Stimulated activated CD4-positive, alpha-beta T cell treated with anti-CD3 and anti-CD28 coated beads, TNF-alpha, amount 100 ng/mL, for 1 hour (primary cell): ENCODE measurements at places on chromosomes 7 and 10.
A peak's percentile ranks its signal among the peaks of the same experiment; 100 is the strongest.

DNA sequence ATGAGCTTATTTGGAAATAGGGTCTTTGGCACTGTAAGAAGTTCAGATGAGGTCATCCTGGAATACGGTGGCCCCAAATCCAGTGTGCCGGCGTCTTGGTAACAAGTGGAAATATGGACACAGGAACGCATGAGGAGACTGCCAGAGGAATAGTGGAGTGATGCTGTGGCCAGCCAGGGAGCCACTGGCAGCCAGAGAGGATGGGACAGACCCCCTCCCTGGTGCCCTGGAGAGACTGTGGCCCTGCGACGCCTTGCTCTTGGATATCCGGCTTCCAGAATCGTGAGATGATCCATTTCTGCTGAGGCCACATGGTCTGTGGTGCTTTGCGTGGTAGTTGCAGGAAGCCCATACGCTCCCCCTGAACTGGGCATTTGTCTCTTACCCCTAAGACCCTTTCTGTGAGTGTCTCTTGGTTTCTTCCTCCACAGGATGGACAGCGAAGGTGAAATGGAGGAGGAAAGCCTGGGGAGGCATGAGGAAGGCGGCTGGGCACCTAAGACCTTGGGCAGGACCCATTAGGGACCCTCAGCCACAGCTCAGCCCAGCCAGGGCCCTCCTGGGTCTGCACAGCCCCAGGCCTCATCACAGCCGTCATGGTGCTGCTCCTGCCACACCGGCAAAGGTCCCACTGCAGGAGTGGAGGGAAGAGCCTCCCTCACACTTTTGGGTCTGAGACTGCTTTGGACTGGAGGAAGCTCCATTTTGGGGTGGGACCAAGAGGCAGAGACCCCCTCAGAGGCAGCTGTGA lies 53.6 kb downstream of the INSIG1 start:
- no peak for DNase-seq

DNA sequence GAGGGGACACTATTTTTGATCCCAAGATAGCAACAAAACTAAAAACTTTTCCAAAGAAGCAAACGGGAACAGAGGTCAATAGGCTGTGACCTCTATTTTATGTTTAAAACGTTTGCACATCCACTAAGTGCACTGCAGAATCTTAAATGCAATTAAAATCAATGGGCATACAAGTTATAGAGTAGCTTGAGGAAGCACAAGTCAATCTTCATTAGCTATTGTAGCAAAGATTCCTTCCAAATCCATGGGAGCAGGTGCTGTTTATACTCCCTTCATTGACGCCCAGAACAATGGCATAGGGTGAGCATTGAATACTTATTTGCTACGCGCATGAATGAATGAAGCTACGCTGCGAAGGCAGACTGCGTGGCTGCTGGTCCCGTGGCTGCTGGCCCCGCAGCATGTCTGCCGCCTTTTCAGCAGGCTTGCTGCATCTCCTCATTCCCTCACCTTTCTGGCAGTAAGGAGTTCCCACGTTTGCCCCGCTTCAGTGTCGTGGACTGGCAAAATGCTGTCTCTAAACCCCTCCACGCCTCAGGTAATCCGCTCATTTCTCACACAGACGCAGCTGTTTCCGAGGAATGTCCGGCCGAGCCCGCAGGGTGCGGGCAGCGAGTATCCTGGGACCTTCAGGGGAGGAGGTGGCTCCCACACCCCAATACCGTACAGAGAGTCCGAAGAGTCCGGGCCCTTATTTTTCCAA lies 754 bp upstream of the PHYHIPL start:
- no peak for DNase-seq

DNA sequence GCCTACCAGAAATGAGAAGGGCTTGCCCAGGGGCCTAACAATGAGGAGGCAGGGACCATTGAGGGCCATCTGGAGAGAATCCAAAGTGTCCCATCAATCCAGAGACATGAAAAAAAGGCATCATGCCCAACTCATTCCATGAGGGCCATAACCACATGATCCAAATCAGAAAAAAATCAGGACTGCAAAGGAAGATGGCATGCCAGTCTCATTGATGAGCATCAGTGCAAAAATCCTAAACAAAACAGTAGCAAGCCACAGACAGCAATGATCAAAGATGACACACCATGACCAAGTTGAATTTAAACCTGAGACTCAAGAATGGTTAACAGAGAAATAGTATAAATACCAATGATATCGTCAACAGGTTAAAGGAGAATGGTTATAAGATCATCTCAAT lies 7.0 kb upstream of the CYP3A4 start:
- DNase-seq = no peak

DNA sequence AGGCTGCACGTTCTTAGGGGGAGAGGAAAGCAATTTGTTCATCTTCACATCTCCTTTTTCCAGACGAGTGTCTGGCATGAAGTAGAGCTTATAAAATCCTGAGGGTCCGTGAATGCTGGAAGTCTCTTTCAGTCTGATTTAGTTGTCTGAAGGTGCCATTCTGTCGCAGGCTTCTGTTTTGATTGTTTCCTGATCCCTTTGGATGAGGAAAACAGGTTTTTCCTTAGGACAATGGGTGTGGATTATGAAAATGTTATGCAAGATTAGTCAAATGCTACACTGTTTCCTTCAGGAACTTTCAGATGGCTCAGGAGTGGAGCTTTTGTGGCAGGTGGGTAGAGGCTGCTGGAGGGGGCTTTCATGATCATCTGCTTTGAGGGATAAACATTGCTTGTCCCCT lies at the start of gene ITPRID1:
ITPRID1 (plus strand) TSS at position 301 of the 400 bp plus-strand sequence. CDS start 38,935 bp downstream, outside the sequence.
- no peak for DNase-seq

DNA sequence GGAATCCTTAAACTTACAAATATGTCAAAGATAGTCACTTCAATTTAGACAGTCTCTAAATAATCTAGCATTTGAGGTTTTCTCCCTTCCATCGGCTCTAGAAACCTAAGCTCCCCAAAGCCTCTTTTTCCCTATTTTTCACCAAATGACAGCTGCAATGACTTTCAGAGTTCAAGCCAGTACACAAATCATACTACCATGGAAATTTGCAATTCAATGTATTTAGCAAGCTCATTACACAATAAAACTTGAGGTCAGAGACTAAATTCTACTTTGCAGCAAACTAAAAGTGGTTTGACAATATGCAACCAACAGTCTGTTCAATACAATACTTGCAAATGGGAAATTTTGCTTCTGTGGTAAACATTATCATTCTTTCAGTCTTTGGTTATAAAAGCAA lies 80.3 kb downstream of the SKIDA1 start:
- DNase-seq = no peak

DNA sequence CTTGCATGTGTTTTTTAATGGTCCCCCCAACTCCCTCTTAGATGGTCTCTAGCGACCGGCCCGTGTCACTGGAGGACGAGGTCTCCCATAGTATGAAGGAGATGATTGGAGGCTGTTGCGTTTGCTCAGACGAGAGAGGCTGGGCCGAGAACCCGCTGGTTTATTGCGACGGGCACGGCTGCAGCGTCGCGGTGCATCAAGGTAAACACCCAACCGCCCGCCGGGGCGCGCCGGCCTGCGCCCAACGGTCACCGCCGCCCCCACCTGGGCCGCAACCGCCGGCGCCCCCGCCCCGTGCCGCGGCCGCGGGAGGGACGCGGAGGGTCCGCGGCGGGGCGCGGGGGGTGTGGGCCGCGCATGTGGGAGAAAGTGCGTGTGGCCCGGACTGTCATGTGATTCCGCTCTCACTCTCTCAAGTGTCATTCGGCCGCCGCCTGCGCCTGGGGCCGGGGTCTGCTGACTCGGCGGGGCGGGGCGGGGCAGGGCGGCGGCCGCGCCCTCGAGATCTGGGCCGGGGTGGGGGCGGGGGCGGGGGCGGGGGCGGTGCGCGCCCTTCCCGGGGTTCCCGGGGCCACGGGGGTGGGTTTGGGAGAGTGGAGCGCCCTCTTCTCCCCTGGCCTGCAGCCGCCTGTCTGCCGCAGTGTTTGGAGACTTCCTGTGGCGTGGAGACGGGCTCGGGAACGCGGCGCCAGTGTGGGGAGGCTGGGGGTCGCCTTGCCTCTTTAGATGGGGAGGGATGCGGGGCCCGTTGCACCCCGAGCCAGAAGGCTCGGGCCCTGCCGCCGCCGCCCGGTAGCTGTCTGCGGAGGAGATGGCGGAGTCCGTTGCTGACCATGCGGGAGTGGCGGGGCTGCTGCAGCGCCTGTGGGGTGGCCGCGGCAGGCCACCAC lies 817 bp downstream of the MLLT10 start:
- DNase-seq = peak; percentile 38

- no peak for DNase-seq
Observed at GRCh38 chr7:32519763-32520162, 24.5 kb downstream of the AVL9 start.

DNA sequence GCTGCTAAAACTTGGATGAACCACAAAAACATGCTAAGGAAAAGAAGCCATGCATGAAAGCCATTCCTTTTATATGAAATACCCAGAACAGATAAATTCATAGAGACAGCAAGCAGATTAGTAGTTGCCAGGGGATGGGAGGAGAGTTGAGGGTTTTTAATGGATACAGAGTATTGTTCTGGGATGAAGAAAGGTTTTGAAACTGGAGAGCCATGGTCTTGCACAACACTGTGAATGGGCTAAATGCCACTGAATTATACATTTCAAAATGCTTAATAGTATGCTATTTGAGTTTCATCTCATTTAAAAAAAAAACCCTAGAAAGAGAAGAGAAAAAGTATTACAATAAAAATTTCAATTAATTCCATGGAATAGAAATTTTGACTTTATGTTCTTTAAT lies 154.3 kb downstream of the GNAT3 start:
- DNase-seq = no peak
